MV-4-11 (cell line): ENCODE measurements at places on chromosomes 1 and 21.

- no peak for DNase-seq
These were observed 184.6 kb upstream of the JUN start for GRCh38 chr1:58968360-58968952.

- no peak for DNase-seq
These were observed 10.0 kb upstream of the TBX15 start for GRCh38 chr1:118998171-118998570.

GRCh38 chr1:206754011-206754410 is 16.6 kb upstream of the IL19 start:
- no peak for DNase-seq

DNA sequence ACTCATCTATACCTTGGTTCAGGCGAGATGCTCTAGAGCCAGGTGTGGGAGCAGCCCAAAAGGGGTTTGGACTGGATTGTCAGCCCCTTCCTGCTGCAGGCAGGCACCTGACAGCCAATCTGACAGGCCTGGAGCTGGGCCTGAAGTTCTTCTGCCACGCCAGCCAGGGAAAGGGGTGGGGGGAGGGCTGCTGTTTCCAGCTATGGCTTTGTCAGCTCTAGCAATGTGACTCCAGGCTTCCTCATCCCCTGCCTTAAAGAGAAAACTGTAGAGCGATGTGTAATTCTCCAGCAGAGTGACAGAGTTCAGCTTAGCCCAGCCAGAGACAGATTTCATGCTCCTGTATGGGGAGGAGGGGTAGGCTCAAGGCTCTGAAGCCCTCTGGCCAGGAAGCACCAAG is 30.3 kb downstream of the WNT4 start:
- no peak for DNase-seq

- DNase-seq, result no peak
These were observed 10.3 kb upstream of the PHC2 start for GRCh38 chr1:33441088-33441745.

DNA sequence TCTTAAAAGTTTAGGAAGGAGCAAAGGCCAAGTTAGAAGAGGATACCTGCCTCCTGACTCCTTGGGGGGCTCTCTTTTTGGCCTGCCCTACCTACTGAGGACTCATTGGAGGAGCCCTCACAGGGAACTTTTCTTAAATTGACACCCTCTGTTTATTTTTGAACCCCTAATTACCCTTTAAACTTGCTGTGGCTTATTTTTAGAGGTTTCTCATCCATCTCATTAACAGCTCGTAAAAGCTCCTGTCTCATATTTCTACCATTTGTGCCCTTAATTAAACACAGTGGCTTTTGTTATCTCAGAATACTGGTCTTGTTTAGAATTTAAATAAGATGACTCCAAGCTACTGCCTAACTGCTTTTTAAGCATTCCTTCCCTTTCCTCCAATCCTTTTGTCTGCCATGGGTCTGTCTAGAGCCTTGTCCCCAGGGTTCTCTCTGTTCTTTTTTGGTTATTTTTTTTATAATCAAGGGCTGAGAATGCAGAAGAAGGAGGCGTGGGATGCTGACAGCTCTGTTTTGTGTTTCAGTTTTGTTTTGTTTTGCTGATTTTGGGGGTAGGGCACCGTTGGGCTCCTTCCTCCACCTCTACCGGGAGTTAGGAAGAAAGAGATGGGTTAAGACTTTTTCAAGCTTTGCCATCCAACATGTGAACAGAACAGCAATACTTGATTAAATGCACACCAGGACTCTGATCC is 78.0 kb downstream of the SYT6 start:
- DNase-seq, result no peak

GRCh38 chr1:21468599-21468998 is 28.7 kb downstream of the NBPF3 start:
- peak; percentile 37 for DNase-seq

- DNase-seq, result no peak
These were observed 93.8 kb upstream of the PLPPR4 start for GRCh38 chr1:99170516-99170915.

- no peak for DNase-seq
These were observed 6.7 kb downstream of the TRIM45 start for GRCh38 chr1:117114877-117115276.

DNA sequence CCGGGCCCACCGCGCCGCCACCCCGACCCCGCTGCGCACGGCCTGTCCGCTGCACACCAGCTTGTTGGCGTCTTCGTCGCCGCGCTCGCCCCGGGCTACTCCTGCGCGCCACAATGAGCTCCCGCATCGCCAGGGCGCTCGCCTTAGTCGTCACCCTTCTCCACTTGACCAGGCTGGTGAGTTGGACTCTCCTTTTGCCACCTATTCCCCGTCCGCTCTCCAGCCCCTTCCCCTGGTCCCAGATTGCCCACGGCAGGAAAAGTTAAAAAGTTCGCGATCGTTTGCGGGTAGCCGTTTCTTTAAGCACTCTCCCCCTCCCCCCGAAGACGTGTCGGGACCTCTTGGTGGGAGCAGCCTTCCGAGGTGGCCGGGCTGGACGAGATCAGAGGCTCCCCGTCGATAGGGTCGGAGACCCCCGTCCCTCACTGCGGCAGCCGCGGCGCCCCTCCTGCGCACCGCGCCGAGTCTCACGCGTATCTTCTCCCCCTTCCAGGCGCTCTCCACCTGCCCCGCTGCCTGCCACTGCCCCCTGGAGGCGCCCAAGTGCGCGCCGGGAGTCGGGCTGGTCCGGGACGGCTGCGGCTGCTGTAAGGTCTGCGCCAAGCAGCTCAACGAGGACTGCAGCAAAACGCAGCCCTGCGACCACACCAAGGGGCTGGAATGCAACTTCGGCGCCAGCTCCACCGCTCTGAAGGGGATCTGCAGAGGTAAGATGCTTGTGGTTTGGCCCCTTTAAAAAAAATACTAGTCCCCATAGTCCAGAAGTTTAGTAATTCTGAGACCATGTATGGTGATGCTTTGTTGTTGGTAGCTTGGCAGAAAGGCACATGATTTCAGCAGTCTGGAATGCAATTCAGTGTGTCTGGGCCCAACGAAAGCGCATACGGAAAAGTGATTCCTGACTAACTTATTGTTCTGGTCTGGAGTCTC is 576 bp downstream of the CCN1 start:
- DNase-seq, result peak; percentile 13

- no peak for DNase-seq
These were observed 4.8 kb downstream of the DCAF8 start for GRCh38 chr1:160257411-160258015.

DNA sequence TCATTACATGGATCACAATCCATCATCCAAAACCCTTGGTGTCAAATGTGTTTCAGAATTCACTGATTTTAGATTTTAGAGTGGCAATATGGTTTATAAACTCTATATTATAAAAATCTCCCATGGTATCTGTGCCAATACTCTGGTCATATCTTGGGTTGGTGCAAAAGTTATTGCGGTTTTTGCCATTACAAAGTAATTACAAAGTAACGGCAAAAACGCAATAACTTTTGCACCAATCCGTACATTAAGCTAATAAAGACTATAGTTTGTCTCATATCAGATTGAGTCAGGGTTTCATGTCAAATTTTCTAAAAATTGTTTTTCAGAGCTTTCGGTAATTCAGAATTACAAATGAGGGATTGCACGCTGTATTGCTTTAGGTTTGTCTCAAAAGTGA is 23.4 kb upstream of the NTMT2 start:
- DNase-seq, result no peak

DNA sequence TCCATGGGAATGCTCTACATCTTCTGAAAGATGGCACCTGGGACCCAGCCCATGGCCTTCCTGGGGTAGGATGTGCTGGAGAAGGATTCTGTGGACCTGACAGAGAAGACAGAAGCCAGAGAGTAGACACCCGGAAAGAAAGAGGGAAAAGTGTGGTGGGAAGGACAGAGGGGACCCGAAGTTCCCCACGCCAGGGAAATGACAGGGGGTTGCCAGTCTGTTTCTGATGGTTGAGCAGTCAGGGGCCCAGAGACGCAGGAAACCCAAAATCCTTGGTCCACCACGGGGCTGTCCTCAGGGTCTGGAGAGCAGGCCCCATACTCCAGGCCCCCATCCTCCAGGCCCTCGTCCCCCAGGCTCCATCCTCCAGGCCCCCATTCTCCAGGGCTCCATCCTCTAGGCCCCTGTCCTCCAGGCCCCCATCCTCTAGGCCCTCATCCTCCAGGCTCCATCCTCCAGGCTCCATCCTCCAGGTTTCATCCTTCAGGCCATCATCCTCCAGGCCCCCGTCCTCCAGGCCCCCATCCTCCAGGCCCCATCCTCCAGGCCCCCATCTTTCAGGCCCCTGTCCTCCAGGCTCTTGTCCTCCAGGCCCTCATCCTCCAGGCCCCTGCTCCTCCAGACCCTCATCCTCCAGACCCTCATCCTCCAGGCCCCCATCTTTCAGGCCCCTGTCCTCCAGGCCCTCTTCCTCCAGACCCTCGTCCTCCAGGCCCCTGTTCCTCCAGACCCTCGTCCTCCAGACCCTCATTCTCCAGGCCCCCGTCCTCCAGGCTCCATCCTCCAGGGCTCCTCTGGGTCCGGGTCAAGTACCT is 1.0 kb upstream of the TFF2 start:
- no peak for DNase-seq

GRCh38 chr1:151839457-151840403 is at the start of gene C2CD4D:
TSS of gene C2CD4D (minus strand) at chr1:151839820. CDS start at chr1:151838989, 831 bp downstream.
- DNase-seq, result no peak

DNA sequence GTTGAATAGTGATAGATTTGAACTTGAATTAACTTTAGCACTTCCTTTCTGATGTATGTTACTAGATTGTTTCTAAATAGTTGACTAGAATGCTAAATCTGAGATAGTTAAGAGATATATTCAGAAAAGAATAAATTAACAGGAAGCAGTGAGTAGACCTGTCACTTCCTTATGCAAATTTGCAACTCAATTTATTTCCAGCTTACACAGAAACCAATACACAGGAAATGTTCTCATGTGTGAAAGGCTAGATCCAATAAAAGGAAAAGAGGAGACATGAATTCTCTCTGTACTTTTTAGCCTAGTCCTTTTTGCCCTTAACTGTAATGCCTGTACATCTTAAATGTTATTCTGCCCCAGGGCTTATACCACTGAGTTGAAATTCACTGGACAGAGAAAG is 522.3 kb downstream of the COL11A1 start:
- peak; percentile 12 for DNase-seq

- no peak for DNase-seq
These were observed 70.2 kb downstream of the TRIM11 start for GRCh38 chr1:228336308-228337030.

- DNase-seq, result no peak
These were observed 60.9 kb downstream of the FGGY start for GRCh38 chr1:59357645-59358320.

GRCh38 chr1:99723251-99723650 is 43.2 kb downstream of the FRRS1 start:
- no peak for DNase-seq

GRCh38 chr1:234647245-234647644 is 37.3 kb upstream of the IRF2BP2 start:
- DNase-seq, result no peak

- no peak for DNase-seq
These were observed 22.7 kb downstream of the SERINC2 start for GRCh38 chr1:31435471-31436409.

- no peak for DNase-seq
These were observed 349.4 kb downstream of the DUSP10 start for GRCh38 chr1:221392453-221392852.

GRCh38 chr1:56034847-56035481 is 544.4 kb downstream of the PLPP3 start:
- DNase-seq, result no peak

- DNase-seq, result peak; percentile 99
These were observed 33.6 kb downstream of the NUAK2 start for GRCh38 chr1:205287767-205288559.

- DNase-seq, result peak; percentile 99
These were observed 37.8 kb upstream of the TLR5 start for GRCh38 chr1:223180731-223181321.
